ENCODE measurements at places on chromosomes 5 and 9. TPM values are rescaled to one million over a fixed set of nuclear protein-coding genes. Genes with fewer than 3 reads are reported as not detected.

PHF24 gene
- not detected for total RNA-seq

MLLT3 gene
- 9.4 TPM for total RNA-seq

SLC25A51 gene
- total RNA-seq, result 10.0 TPM

CFAP157 gene
- not detected for total RNA-seq

AMBP gene
- total RNA-seq, result 0.53 TPM

FAM151B gene
- 2.1 TPM for total RNA-seq

HBEGF gene
- total RNA-seq, result 44.2 TPM

UHRF2 gene
- 20.9 TPM for total RNA-seq

SERINC5 gene
- total RNA-seq, result 7.0 TPM

CCDC171 gene
- 0.53 TPM for total RNA-seq

DIPK1B gene
- total RNA-seq, result not detected

IL33 gene
- total RNA-seq, result not detected

BARHL1 gene
- total RNA-seq, result not detected

FOXD1 gene
- total RNA-seq, result 10.4 TPM

GGTA1 gene
- total RNA-seq, result not detected

ZNF454 gene
- total RNA-seq, result not detected

CTXN3 gene
- total RNA-seq, result not detected

MLANA gene
- not detected for total RNA-seq

TRIM36 gene
- total RNA-seq, result 0.22 TPM

CDHR2 gene
- not detected for total RNA-seq

RNF180 gene
- total RNA-seq, result 0.79 TPM

SLCO4C1 gene
- not detected for total RNA-seq

OR1Q1 gene
- not detected for total RNA-seq

SETD9 gene
- 17.8 TPM for total RNA-seq

C1QTNF2 gene
- 5.7 TPM for total RNA-seq

FOXD4L4 gene
- not detected for total RNA-seq

PCDHB5 gene
- total RNA-seq, result 27.3 TPM

IL13 gene
- total RNA-seq, result not detected

GCNT1 gene
- total RNA-seq, result 17.8 TPM

GBGT1 gene
- total RNA-seq, result not detected

PELO gene
- 12.8 TPM for total RNA-seq

PRLR gene
- 0.05 TPM for total RNA-seq

Data from SJSA1 (cell line).